ENCODE measurements at places on chromosomes 1 and 21.

DNA sequence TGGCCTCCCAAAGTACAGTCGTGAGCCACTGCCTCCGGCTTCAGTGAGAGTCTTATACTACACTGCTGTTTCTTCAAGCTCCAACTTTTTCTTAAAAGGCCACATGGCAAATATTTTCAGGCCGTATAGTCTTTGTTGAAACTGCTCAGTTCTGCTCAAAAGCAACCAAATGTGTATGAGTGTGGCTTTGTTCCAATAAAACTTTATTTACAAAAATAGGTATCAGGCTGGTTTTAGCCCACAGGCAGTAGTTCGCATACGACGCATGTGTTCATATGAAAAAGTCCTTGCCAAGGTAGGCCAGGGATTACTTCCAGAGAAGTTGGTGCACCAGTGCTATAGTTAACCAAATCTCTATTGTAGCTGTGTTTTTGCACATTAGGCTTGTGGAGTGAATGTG, 6.2 kb downstream of the PLEKHM2 start:
- no peak for DNase-seq

- no peak for DNase-seq
Measured at GRCh38 chr1:219294251-219294650, 120.6 kb downstream of the LYPLAL1 start.

GRCh38 chr1:243363832-243364231, 108.0 kb downstream of the SDCCAG8 start:
- no peak for DNase-seq

GRCh38 chr1:61318319-61319125, 236.2 kb downstream of the NFIA start:
- DNase-seq: no peak

GRCh38 chr1:186030453-186030852, 296.3 kb downstream of the HMCN1 start:
- DNase-seq: no peak
